Glutamatergic neuron (in vitro differentiated cells): ENCODE measurements at places on chromosomes 4 and X.
A peak's percentile ranks its signal among the peaks of the same experiment; 100 is the strongest.

DNA sequence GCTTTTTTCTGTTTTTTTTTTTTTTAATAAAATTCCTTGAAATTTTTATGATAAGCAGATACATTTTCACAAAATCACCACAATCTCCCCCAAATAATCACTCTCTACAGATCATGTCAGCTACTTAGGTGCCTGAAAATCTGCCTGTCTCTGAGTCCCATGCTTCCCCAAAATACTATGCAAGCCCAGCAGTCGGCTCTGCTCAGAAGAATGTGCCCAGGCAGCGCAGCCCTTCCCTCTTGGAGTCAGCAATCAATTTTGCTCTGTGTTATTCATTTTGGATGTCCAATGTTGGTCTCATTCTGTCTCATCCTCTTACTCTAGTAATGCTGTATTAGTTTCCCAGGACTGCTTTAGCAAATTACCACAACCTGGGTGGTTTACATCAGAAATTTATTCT lies 24.9 kb upstream of the C1QTNF7 start:
- DNase-seq, result no peak

DNA sequence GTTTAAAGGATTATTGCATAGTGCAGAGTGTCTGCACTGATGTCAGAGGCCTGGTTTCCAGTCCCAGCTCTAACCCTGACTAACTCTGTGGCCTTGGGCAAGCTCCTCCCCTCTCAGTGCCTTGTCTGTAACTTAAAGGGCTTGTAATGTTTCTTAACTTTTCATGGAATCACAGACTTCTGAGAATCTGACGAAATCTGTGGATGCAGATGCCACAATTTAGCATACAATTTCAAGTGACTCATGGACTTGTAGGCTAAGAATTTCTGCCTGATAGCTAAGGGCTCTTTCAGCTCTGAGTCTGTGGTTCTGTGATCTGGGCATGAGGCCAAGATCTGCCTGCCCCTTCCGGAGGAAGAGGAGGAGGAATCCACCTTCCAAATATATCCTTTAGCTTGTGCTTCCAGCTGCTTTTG lies 236.9 kb downstream of the AR start:
- DNase-seq, result no peak

- no peak for DNase-seq
Measured at GRCh38 chr4:68724922-68725321, 54.5 kb upstream of the UGT2B15 start.

DNA sequence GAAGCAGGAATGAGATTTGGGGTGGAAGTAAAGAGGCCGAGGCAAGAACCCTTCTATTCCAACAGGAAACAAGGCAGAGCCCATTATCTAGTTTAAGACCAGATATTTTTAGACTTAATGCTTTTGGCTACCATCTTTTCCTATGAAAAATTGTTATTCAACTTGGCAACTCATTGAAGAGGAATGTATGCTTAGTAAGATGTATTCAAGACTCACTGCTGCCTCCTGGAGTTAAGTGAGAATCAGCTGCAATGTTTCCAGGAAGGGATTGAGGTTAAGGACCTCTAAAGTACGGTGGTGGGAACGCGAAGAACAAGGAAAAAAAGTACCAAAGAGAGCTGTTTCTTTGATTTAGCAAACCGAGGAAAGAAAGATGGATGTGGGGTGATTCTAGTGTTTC lies 89.1 kb downstream of the RAPGEF2 start:
- no peak for DNase-seq

GRCh38 chrX:125894947-125895346 lies 271.1 kb downstream of the DCAF12L2 start:
- DNase-seq, result no peak

DNA sequence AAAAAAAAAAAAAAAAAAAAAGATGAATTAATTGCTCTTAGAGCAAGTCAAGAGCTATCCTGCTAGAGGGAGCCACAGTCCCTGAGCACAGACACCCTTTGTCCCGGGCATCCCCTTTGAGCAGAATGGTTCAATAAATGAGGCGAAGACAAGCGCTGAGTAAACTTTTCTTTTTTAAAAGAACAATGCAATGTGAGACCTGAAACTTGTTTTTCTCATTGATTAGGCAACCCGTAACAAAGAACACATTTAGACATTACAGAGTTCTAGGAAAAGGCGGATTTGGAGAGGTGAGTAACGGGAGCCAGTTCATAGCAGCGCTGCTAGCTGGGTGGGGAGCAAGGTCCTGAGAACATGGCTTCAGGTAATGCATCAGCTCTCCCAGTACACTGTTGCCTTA lies 46.1 kb downstream of the GRK4 start:
- no peak for DNase-seq

GRCh38 chrX:77389891-77390290 lies 57.3 kb upstream of the FGF16 start:
- DNase-seq, result no peak

DNA sequence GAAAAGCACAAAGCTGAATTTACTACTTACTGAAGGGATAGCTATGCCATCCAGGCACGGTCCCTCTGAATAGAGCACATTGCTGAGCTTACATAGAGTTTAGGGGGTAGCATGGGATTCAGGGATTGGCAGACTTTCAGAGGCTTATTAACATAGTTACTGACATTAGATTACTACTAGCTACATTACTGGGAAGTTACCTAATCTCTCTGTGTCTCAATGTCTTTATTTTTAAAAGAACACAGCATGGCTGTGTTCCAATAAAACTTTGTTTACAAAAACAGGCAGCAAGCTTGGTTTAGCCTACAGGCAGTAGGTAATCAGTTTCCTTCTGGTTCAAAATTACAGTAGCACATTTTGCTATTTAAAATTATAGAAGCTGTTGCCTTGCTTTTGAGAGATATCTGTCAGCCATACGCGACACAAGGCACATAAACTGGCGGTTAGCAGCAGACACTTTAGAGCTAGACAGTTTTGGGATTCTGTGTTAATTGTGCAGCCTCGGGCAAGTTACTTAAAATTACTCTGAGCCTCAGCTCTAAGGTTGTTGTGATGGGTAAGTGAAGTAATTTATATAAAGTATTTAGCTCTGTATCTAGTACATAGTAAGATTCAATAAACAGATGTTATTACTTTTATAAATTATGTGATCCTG lies 6.9 kb downstream of the KLHL8 start:
- no peak for DNase-seq

DNA sequence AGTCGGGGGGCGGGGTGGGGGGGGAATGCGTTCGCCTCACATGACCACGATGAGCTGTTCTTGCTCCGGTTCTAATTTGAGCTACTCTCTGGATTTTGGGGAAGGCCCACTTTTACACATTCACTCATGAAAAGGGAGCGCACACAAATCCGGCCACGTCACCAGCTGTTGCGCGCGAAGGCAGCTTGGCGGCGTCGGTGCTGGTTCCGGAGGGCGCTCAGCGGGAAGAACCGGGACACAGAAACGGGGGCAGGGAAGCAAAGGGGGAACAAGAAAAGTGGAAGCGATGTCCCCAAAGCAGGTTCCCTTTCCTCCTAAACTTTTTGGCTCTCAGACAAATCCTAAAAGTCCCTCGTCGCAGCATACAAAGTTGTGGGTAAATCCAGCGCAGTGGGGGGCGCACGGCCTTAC lies 605 bp downstream of the ANXA5 start:
- DNase-seq, result no peak

DNA sequence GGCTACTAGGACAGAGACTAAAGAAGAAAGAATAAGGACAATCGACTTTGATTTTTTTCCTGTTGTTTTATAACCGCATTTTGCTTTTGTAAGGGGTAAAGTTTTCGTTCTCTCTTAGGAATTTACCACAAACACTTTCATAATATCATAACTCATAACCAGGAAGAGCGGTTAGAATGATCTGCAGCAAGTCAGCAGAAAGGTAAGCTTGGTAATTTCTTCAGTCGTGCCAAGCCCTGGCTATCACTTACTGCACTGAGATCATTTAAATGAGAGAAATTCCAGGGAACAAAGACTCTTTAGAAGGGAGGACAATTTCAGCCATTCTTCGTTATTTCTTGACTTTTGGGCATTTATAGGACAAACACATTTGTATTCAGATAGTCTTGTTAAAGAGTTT lies 258.1 kb downstream of the UNC5C start:
- no peak for DNase-seq

- DNase-seq, result no peak
Measured at GRCh38 chrX:96843566-96843965, 40.1 kb upstream of the RPA4 start.

- DNase-seq, result no peak
Measured at GRCh38 chr4:175297965-175298565, 379.9 kb downstream of the ADAM29 start.

DNA sequence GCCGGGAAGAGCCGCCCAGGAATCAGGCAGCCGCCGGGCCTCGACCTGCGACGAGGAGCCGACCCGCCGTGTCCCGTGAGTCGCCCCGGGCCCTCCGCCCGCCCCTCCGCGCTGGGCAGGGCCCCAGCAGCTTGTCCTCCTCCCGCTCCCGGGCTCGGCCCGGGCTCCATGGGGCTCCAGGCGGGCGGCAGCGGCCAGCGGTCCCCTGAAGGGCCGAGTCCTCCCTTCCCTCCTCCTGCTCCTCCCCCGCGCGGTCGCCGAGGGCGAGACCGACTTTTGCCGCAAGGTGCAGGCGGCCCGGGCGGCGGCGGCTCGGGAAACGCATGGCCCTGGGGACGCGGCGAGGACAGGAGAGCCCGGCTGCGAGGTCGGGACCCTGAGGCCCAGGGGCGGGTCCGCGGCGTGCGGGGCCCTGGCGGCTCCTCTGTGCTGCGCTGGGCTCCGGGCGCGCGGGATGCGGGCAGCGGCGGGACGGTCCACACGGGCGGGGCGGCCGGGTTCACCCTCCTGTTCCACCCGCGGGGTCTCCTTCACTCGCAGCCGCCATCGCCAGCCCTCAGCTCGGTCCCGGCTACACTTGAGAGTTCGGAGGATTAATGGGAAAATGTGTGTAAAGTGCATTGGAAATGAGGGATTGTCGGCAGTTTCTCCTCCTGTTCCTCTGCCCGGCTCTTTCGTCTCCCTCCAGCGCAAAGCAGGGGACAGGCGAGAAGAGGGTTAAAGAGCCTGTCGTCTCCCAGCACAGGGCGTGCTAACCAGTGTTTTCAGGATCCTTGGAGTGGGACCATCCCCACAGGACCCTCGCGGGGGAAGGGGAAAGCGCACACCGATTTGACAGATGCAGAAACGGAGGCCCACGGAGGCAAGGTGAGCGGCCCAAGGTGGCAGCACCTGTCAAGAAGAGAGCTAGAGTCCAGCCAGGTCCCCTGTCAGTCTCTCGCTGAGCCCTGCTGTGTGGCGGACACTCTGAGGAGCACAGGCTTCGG lies 16.6 kb upstream of the ZNF718 start:
- DNase-seq, result peak; percentile 57

- DNase-seq, result no peak
Measured at GRCh38 chr4:168557658-168558057, 60.8 kb downstream of the PALLD start.

DNA sequence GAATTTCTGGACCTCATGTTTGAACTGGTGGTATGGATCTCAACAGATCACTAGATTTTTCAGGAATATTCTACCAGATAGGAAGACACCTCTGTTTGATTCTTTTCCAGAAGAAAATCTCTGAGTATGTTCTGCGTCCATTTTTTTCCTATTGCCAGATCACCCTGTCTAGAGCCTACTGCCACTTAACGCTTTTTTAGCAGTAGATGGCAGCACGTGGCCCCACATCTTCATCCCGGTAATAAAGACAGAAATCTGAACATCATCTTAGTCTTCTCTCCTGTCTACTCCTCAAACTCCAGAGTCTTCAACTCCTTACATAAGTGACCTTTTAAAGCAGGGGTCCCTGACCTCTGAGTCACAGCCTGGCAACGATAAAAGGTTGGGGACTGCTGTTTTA lies 184.7 kb downstream of the TMA16 start:
- DNase-seq, result no peak

- no peak for DNase-seq
Measured at GRCh38 chr4:140952717-140953116, 180.6 kb downstream of the RNF150 start.

DNA sequence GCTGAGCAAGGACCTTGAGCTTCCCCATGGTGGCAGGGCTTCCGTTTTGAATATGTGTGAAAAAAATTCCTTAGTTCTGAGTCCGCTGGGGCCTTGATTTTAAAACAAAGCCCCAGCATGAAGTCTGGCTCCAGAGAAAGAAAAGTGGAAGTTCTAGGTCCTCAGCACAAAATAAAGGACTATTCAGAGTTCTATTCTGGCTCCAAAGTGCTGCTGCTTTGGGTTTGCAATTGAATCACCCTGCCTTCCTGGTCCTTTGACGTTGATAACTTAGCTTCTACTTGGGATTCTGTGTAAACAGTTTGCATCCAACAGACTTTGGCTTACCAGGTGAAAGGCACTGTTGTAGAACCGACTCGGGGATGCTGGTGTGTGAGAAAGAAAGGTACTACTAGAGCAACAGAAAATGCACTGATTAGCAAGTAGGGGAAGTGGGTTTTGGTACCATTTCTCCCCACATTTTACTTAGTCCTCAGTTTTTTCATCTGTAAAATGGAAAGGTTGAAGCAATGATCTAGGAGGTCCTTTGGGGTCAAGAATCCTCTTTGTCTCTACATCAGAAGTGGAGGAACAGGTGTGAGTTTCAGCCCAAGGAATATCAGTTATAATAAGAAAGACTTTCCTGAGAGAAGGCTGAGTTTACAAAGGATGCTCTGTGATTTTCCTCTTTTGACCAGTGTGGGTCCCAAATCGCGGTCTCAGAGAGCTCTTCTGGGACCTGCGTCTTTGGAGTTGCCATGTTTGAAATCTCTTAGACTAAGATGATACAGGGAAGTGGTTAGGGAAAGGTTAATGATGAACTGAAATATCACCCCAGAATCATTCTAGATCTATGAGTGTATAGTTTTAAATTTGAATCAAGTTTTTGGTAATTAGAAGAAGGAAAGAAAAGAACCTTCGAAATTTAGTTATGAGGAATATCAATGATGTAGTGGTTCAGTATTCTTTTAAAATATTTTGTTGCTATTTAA lies 28.2 kb downstream of the IGFBP7 start:
- DNase-seq, result no peak

GRCh38 chrX:78130396-78130795 lies 9.1 kb downstream of the TAF9B start:
- DNase-seq, result no peak

GRCh38 chr4:72858328-72858727 lies 211.2 kb downstream of the COX18 start:
- DNase-seq, result no peak

GRCh38 chr4:177404986-177405385 lies 37.3 kb downstream of the AGA start:
- DNase-seq, result no peak

- DNase-seq, result no peak
Measured at GRCh38 chrX:150200361-150200760, 162.8 kb upstream of the MAMLD1 start.

DNA sequence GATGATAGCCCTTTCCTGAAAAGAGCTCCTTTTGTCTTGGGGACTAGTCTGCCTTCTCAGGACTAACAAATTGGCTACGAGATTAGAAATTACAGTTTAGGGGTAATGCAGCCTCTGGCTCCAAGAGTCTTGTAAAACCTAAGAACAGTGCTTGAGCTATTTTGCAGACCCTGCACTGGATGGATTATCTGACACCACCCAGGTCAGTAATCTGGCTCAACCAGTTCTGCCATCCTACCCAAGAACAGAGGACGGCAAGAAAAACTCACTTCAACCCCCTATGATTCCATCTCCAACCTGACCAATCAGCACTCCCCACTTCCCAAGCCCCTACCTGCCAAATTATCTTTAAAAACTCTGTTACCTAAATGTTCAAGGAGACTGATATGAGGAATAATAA lies 225.1 kb downstream of the FAM47A start:
- DNase-seq, result no peak

- no peak for DNase-seq
Measured at GRCh38 chr4:123462007-123462406, 65.4 kb downstream of the SPRY1 start.
